HT-29 (cell line): ENCODE measurements at places on chromosomes 7 and 10.

DNA sequence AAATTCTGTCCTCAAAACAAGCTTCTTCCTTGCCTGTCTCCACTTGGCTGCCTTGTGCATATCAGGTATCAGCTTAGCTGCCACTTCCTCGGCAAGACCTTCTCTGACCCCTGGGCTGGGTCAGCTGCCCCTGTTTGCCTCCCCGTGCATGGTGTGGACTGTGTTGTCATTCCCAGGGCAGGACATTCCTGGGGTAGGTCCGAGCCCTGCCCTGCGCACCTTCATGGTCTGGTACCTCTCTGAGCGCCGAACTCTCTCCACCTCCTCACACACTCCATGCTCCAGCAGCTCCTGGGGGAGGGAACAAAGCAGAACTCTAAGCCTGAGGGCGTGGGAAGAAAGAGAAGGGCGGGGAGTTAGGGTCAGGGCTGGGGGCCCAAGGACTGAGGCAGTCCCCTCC lies 3.8 kb downstream of the POLM start:
- DNase-seq, result no peak

- no peak for DNase-seq
Observed at GRCh38 chr10:88027570-88027969, 164.1 kb downstream of the PTEN start.

DNA sequence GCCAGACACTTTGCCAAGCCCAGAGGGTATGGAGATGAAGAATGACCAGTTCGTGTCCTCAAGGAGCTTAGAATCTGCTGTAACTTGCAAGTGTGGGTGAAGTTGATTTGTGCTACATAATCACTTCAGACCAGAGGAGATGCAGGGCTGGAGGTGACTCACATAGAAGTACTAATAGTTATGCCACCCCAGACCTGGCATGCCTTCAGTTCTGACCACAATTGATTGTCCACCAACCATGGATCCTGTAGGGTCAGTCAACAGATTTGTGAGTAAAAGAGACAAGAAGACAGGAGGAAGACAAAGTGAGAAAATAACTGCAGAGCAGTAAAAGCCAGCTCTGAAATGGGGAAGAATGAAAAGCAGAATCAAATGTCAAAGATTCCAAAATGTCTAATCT lies 51.2 kb upstream of the BMPER start:
- DNase-seq, result no peak

GRCh38 chr10:48284002-48284546 lies 9.6 kb upstream of the FRMPD2 start:
- peak; percentile 29 for DNase-seq

GRCh38 chr10:11793762-11794479 lies 29.2 kb upstream of the PROSER2 start:
- DNase-seq, result peak; percentile 62

DNA sequence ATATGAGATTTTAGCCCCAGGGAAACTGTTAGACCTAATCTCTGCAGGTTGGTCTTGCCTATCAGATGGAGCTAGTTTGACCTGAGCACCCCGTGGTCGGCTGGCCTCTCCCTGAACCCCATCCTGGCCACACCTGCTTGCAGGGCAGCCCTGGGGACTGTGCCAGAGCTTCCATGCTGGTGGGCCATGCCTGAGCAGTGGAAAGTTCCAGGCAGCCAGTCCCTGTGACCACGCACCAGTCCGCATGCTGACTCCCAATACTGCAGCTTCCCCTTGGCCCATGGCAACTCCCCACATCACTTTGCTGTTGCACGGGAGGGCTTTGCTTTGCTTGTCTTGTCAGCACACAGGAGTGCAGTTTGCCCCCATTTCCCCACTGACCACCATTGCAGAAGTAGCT lies 427.8 kb upstream of the SEMA3D start:
- no peak for DNase-seq

- DNase-seq, result no peak
Observed at GRCh38 chr10:42781893-42782445, 626 bp upstream of the BMS1 start.
